ENCODE measurements at places on chromosomes 1 and 21.
A peak's percentile ranks its signal among the peaks of the same experiment; 100 is the strongest.

DNA sequence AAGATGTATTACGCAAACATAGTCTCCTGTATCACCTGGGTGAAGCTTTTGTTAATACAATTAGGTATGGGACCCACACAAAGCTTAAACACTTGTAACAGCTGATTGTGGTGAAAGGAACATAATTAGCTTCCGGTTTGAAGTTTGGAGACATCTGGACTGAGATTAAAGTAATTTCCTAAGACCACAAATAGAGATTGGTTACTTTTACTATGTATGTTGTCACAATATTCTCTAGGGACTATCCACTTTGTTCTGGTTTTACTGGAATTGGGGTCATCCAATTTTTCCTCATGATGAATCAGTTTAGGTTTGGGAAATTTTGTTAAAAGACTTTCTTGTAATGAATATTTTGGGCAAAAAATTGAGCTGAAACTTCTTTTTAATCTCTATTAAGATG lies 71.8 kb upstream of the SAMSN1 start:
- no peak for DNase-seq

- no peak for DNase-seq
These were observed 11.1 kb downstream of the G0S2 start for GRCh38 chr1:209686322-209686721.

GRCh38 chr1:76294482-76295194 lies 220.1 kb downstream of the ST6GALNAC3 start:
- no peak for DNase-seq

- no peak for DNase-seq
These were observed 43.1 kb downstream of the ZNF281 start for GRCh38 chr1:200366577-200367253.

DNA sequence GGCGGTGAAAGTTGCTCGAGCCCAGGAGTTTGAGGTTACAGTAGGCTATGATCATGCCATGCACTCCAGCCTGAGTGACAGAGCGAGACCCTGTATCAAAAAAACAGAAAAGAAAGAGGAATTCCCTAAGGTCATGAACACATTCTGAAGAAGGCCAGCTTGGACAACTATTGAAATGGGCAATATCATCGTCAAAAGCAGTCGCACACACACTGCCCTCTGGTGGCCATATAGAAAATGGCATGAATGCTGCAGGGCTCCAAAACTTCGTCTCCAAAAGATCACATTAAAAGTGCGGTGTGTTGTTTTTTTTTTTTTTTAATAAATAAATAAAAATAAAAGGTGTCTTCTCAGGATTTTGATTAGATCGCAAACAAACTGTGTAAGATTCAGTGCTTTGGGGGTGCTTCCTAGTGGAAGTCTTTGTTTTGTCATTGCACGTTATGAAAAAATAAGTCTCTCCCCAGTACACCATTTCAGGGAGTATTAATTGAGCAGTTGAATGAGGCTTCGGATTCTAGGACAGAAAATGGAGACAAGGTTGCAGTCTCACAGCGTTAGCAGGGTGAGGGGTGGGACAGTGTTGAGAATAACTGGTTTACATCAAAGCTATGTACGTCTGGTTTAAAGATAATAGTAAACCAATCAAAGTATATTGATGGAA lies 87.5 kb upstream of the FMN2 start:
- no peak for DNase-seq

DNA sequence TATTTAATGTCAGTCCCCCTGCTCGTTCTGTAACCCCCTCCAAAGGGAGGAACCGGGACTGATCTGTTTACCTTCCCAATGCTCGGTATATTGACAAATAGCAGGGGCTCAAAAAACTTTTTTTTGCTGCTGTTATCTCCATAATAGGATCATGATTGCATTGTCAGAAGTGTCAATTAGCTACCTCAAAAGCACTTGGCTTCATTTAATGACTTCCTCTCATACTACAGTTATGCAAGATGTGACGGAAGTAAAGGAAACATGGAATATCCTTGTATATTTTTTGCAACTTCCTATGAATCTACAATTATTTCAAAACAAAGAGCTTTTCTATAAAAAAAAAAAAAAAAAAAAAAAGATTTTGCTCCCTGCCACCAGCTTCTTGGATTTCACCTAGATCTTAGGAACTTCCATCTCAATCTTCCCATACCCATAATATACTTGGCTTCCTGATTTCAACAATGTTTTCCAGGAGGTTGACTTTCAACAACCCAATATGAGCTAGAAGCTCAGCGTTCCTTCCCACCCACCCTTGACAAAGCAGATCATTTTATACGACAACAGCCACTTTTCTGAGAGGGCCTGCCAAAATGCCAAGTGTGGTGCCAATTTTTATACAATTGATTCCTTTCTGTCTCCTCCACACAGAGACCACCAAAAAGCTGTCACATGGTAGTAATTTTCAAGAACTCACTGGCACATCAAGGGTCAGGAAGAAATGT lies 71.7 kb downstream of the SETD4 start:
- no peak for DNase-seq

GRCh38 chr1:18091660-18092446 lies 15.7 kb upstream of the IGSF21 start:
- DNase-seq, result no peak

DNA sequence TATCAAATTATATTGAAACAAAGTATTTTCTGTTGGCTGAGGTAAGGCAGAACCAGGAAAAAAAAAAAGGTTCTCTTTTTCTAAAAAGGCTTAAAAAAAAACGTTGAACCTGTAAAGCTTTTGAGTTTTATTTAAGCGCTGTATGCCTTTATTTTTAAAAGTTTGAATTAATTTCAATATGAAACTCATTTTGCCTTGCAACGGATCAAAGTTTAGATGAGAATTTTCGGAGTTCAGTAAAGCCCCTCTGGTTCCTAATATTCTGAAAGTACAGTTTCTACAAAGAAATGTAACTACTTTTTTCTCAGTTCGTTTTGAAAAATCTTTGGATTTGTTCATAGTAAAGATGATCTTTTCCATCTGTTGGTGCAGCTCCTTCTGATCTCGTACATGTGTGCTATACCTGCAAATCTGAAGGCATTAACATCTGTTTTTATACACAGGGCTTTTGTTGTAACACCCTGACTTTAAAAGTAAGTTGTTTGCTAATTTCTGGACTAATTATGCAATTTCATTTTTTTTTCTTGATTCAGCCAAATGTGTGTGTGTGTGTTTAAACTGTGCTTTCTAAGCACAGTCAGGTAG lies 1.7 kb downstream of the ZBTB18 start:
- DNase-seq, result no peak

- DNase-seq, result no peak
These were observed 47.4 kb upstream of the DOCK7 start for GRCh38 chr1:62735491-62736171.

DNA sequence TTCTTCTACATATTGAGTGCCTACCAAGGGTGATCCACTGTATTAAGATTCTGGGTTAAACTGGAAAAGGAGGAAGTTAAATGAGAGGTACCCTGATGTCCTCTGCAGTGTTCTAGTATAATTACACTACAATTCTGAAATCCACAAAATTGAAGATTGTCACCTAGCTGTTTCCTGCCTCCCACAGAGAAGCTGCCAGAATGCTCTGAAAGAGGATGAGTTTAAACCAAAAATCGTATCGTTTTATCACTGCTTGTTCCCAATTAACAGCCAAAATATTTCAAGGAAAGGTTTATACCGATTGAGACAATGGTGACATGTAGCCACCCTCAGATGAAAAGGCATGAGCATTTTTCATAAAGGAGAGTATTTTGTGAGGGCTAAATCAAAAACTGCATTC lies 28.0 kb downstream of the TIAM1 start:
- no peak for DNase-seq

- DNase-seq, result no peak
These were observed 2.6 kb downstream of the FUCA1 start for GRCh38 chr1:23865543-23865930.

GRCh38 chr1:67500413-67500959 lies 70.3 kb upstream of the SERBP1 start:
- DNase-seq, result peak; percentile 93

GRCh38 chr21:44850208-44850800 lies 23.2 kb downstream of the PTTG1IP start:
- no peak for DNase-seq

- no peak for DNase-seq
These were observed 119.6 kb downstream of the LRRC53 start for GRCh38 chr1:74392840-74393239.

- DNase-seq, result no peak
These were observed 2.1 kb upstream of the S100A2 start for GRCh38 chr1:153567621-153568366.

DNA sequence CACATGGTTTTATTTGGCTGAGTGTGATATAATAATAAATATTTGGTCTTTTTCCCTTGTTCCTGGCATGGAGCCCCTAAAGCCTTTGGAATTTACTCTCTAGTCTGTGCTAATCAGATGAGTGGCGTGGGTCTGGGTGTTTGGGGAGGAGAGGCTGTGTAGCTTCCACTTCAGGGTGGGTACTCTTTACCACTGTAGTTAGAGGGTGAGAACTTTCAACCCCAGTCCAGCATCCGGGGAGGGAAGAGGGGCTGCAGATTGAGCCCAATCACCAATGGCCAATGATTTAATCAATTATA lies 20.0 kb downstream of the USP25 start:
- DNase-seq, result no peak

GRCh38 chr1:109653306-109653705 lies 2.6 kb upstream of the GSTM4 start:
- DNase-seq, result no peak

DNA sequence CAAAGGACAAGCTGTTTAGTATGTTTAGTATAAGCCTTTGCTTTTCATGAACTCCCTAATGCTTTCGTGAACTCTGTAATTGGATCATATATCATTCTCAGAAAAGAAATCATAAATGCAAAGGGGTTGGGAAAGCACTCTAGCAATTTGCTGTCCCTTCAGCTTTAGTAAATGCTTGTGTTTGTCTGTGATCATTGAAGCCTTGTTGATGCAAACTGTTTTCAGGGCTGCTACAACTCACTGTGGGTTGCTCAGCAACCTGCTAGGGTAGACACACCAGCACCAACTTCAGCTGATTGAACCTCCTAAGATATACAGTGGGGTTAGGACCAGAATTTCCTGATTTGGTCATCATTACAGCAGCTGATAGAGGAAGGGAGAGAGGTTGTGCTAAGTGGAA lies 95.0 kb downstream of the SGIP1 start:
- DNase-seq, result no peak

DNA sequence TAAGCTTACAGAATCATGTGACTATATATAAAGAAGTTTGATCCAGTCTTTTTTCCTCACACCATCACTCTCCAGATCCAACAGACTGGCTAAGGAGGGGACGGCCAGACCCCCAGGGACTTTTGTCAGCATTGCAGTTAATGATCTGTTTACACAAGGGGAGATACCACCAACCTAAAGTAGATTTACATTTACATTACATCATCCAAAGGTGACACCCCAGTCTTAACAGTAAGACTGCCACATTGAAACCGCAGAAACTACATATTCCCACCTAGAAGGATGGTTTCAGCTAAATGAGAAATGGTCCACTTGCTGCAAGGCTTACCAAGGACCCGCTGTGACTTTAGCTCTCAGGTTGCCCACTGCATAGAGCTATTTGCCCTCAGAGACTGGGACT lies 3.4 kb downstream of the RCAN1 start:
- DNase-seq, result no peak

- no peak for DNase-seq
These were observed 95.2 kb upstream of the ADAR start for GRCh38 chr1:154703170-154703569.

DNA sequence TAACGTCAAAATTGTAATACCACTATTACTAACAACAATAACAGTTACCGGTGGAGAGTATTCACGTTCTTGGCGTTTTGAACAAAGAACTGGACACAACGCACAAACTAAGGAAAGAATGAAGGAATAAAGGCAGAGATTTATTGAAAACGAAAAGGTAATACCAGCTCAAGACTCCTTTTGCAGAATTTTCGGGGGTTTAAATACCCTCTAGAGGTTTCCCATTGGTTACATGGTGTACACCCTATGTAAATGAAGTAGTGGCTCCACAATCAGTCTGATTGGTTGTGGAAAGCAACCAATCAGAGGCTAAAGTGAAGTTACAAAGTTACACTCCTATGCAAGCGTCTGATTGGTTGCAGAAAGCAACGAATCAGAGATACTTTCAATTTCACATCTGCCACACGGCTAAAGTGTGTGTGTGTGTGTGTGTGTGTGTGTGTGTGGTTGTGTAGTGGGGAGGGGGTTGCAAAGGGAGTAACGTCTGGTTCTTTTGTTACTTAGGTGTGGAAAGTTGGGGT lies 1.1 kb upstream of the GTF2B start:
- DNase-seq, result no peak

DNA sequence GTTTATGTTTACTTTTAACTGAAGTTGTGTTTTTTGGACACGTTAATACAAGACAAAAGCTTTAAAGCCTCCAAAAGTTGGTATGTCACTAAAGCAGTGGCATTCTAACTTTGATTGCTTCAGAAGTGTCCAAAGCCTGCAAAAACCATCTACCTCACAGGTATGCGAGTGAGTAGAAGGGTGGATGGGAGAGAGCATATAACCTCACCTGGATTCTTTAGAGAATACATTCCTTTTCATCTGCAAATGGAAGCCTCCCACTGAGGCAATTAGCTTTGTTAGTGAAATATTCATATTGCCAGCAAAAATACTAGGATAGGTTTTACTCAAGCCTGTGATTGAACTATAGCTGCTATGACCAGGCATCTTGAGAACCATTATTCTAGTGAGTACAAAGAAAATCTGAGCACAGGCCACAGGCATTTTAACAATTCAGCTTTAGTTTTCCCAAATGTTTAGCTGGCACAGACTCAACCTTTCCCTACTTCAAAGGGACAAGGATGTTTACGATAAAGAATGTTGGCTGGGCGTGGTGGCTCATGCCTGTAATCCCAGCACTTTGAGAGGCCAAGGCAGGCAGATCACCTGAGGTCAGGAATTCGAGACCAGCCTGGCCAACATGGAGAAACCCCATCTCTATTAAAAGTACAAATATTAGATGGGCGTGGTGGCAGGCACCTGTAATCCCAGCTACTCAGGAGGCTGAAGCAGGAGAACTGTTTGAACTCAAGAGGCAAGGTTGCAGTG lies 39.7 kb downstream of the MAP3K21 start:
- DNase-seq, result no peak

DNA sequence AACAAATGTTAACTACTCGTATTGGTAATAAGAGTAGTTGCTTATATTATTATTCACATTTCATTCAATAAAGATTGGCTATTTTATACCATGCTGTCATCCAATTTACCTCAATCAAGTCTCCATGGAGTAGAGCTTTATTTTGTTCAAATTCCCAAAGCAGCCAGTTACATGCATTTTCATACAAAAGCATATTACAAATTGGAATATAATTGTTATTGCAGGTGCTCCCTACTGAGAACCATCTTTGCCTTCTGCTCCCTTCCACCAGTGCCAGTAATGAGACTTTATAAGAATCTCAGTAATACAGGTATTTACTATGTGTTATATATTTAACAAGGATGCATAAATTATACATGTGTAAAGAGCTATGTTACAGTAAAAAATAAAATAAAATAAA lies 54.2 kb downstream of the FOXJ3 start:
- DNase-seq, result no peak

Data from ecto neural progenitor cell (in vitro differentiated cells).